Spinal cord (tissue), 10 donors: ENCODE measurements at places on chromosomes 12 and 14.

- no peak for DNase-seq
Measured at GRCh38 chr14:95500772-95501401, 15.6 kb downstream of the SYNE3 start.

- peak; percentile 64 for DNase-seq
Measured at GRCh38 chr12:116427200-116427930, 131.8 kb upstream of the MAP1LC3B2 start.

- DNase-seq: no peak
Measured at GRCh38 chr12:106123551-106124081, 15.1 kb downstream of the NUAK1 start.

- no peak for DNase-seq
Measured at GRCh38 chr12:66049538-66050282, 80.8 kb downstream of the LLPH start.

- DNase-seq: no peak
Measured at GRCh38 chr12:27572486-27573255, 48.7 kb downstream of the PPFIBP1 start.

- no peak for DNase-seq
Measured at GRCh38 chr12:93979189-93979588, 169.2 kb upstream of the PLXNC1 start.

- peak; percentile 96 for DNase-seq
Measured at GRCh38 chr14:30443368-30444007, 115.5 kb upstream of the G2E3 start.

GRCh38 chr12:53659011-53659551, 16.8 kb downstream of the ATP5MC2 start:
- peak; percentile 67 for DNase-seq

- no peak for DNase-seq
Measured at GRCh38 chr12:128191380-128191779, 75.6 kb upstream of the TMEM132C start.

DNA sequence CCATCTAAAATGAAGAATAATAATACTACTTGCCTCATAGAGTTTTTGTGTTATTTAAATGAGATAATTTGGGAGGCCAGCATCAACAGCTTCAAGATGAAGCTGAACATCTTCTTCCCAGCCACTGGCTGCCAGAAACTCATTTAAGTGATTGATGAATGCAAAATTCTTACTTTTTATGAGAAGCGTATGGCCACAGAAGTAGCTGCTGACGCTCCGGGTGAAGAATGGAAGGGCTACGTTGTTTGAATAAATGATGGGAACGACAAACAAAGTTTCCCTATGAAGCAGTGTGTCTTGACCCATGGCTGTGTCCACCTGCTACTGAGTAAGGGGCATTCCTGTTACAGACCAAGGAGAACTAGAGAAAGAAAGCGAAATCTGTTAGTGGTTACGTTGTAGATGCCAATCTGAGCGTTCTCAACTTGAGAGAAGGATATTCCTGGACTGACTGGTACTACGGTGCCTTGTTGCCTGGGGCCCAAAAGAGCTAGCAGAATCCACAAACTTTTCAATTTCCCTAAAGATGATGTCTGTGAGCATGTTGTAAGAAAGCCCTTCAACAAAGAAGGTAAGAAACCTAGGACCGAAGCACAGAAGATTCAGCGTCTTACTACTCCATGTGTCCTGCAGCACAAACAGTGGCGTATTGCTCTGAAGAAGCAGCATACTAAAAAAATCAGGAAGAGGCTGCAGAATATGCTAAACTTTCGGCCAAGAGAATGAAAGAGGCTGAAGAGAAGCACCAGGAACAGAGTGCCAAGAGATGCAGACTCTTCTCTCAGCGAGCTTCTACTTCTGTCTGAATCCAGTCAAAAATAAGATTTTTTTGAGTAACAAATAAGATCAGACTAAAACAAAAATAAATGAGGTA, 100.0 kb upstream of the LRIG3 start:
- DNase-seq: no peak

DNA sequence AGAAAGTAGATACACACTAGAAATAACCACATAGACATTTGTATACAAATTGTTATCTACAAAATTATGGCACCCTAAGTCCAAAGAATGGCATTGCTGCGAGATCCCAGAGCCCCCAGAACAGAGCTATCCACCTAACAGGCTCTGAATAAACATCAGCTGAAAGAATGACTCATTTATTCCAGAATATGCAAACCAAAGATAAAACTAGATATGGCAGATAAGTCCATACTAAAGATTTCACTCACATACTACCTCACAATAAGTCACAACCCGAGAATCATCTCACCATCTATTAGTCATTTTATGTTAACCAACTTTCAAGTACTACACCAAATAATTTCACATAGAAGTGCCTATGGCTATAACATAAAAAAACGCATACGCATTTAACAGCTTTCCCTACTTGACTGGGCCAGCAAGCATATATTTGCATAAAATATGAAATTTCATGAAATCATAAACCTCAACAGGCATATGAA, 5.6 kb downstream of the CNIH1 start:
- DNase-seq: no peak

DNA sequence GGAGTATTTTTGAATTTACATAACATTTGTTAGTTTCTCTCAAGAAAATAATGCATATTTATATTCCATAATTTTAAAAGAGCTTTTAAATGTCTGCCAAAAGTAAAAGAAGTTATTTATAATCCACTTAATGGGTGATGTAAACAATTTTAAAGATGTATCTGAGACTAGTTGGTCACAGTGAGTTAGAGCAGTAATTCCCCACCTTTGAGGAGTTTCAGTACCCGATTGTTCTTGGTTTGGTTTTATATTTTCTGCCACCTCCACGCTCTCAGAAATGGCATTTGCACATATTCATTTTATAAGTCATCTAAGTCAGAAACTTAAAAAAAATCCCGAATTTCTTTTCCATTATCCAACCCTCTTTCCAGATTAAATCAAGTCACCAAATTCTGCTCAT, 153.2 kb downstream of the SLC35F4 start:
- no peak for DNase-seq

GRCh38 chr12:132494294-132495164, 4.6 kb downstream of the FBRSL1 start:
- DNase-seq: no peak

GRCh38 chr12:117140397-117141096, 41.3 kb upstream of the TESC start:
- no peak for DNase-seq

DNA sequence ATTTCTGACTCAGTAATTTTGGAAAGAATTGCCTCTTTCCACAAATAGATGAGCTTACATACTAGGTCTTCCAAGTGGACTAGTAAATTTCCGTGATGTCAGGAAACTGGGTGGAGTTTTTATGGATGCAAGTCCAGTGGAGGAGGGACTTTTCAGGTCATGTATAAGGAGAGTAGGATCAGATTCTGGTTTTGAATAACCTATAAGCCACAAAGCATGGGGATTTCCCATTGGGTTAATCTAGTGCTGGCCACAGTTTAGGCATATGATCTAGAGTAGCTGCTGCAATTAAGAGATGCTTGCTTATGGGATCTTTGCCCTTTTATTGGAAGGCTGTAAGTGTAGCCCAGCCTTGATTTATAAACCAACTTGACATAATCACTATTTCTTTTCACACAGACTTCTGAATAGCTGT, 33.8 kb downstream of the STK38L start:
- no peak for DNase-seq
